ENCODE measurements at places on chromosomes 13 and 19. TPM values are rescaled to one million over a fixed set of nuclear protein-coding genes. Genes with fewer than 3 reads are reported as not detected.

ADAMTS10 gene
- total RNA-seq = 19.6 TPM

IGFL2 gene
- 0.61 TPM for total RNA-seq

PSG7 gene
- not detected for total RNA-seq

AMH gene
- total RNA-seq = 0.61 TPM

OR7C1 gene
- not detected for total RNA-seq

ZNF708 gene
- total RNA-seq = 14.4 TPM

POU2F2 gene
- 1.5 TPM for total RNA-seq

- H3K27me3 ChIP-seq = no peaks in the 10 kb centered on the region
- H3K36me3 ChIP-seq = no peaks in the 10 kb centered on the region
- no peaks in the 10 kb centered on the region for H3K4me1 ChIP-seq
- no peak for DNase-seq
- no peak overlapping the region for H3K27ac ChIP-seq
Measured at GRCh38 chr13:81393721-81394120, 1052.8 kb upstream of the SPRY2 start.

DNA sequence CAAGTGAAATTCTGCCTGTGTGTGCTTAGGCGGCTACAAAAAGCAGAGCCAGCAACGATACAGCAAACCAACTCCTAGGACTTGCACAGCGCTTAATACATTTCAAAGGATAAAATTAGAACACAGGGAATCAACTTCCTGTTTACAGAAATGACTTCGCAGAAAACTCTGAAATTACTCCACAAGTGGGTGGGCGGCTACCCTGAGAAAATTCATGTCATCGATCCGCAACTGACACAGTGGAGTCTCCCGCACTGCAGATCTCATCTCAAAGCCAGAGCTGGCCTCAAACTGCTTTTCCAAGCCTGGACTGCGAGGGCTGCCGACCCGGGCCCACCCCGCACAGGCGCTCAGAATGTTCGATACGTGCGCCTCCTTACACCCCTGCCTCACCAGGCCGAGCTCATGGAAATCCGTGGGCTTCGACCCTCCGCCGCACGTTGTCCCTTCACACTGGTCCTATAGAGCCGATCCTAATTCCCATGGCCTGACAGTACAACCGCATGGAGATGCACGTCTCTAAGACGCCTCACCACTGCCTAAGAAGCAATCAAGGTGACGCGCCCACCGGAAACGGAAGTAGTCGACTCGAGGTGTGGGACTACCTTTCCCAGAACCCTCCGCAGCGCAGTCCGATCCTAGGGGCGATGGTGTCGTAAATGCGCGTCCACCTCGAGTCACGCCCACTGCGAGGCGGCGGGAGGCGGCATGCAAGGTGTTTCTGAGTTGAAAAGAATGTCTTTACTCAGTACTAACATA, at the start of gene ZNF229:
Gene ZNF229 (minus strand): TSS at position 557 of the 759 bp plus-strand sequence. CDS start 5,625 bp downstream, outside the sequence.
- H3K36me3 ChIP-seq = no peaks in the 10 kb centered on the region
- peaks cover 9% of the 10 kb centered on the region for H3K4me1 ChIP-seq
- DNase-seq = peak; percentile 89
- H3K27me3 ChIP-seq = no peaks in the 10 kb centered on the region
- H3K27ac ChIP-seq = no peak within 1 kb of the TSS

GRCh38 chr19:44648631-44649251, 5.0 kb downstream of the PVR start:
- peaks cover 9% of the 10 kb centered on the region for H3K27me3 ChIP-seq
- no peak overlapping the region for H3K27ac ChIP-seq
- H3K4me3 ChIP-seq = no peak overlapping the region
- peaks cover 13% of the 10 kb centered on the region for H3K4me1 ChIP-seq

- H3K27ac ChIP-seq = no peak overlapping the region
- H3K4me1 ChIP-seq = no peaks in the 10 kb centered on the region
- H3K36me3 ChIP-seq = no peaks in the 10 kb centered on the region
- no peak for DNase-seq
- no peaks in the 10 kb centered on the region for H3K27me3 ChIP-seq
Measured at GRCh38 chr13:108345016-108345415, 75.5 kb downstream of the TNFSF13B start.

GRCh38 chr19:30812099-30812678, 440.0 kb downstream of the ZNF536 start:
- H3K4me1 ChIP-seq = no peaks in the 10 kb centered on the region
- no peaks in the 10 kb centered on the region for H3K36me3 ChIP-seq
- no peaks in the 10 kb centered on the region for H3K27me3 ChIP-seq
- H3K27ac ChIP-seq = no peak overlapping the region
- DNase-seq = no peak

GRCh38 chr13:107295416-107296140, 727.6 kb upstream of the ARGLU1 start:
- H3K36me3 ChIP-seq = no peaks in the 10 kb centered on the region
- H3K4me3 ChIP-seq = no peak overlapping the region
- H3K27ac ChIP-seq = no peak overlapping the region

GRCh38 chr19:48636859-48637448, at the start of gene DBP:
TSS of gene DBP (minus strand) at chr19:48637379. CDS start at chr19:48636994, 385 bp downstream.
- peak within 1 kb of the TSS; percentile 71 for H3K4me3 ChIP-seq
- peaks cover 53% of the 10 kb centered on the region for H3K4me1 ChIP-seq
- peaks cover 11% of the 10 kb centered on the region for H3K36me3 ChIP-seq
- H3K27me3 ChIP-seq = no peaks in the 10 kb centered on the region
- DNase-seq = no peak
- peak within 1 kb of the TSS; percentile 98 for H3K27ac ChIP-seq

DNA sequence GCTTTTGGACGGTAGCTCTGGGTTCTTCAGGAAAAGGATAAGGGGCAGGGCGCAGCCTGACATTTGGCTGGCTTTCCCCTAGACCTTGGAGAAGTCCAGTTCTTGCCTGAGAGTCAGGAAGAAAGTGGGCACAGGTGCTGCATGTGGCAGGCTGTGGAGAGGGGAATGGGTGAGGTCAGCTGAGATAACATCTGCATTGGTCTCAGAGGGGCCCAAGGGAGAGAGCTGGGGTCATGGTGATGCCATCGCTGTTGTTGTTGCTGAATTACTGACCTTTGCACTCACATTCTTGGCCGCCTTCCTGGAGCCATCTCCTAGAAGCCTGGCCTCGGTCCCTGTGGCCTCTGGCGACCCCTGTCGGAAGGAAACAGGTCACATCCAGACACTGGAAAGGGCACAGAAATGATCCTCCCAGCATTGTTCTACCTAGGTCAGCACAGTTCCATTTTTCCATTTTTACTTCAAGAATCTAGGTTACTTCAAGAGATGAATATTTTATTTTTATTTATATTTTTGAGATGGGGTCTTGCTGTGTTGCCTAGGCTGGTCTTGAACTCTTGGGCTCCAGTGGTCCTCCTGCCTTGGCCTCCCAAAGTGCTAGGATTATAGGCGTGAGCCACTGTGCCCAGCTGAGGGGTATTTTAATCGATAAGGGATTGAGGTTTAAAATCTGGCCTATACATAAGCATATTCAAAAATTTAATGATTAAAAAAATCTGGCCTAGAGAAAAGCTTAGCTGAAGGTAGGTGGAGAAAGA, 6.5 kb upstream of the LIPE start:
- no peaks in the 10 kb centered on the region for H3K27me3 ChIP-seq
- H3K27ac ChIP-seq = no peak overlapping the region
- H3K36me3 ChIP-seq = no peaks in the 10 kb centered on the region
- H3K4me1 ChIP-seq = no peaks in the 10 kb centered on the region
- no peak overlapping the region for H3K4me3 ChIP-seq

DNA sequence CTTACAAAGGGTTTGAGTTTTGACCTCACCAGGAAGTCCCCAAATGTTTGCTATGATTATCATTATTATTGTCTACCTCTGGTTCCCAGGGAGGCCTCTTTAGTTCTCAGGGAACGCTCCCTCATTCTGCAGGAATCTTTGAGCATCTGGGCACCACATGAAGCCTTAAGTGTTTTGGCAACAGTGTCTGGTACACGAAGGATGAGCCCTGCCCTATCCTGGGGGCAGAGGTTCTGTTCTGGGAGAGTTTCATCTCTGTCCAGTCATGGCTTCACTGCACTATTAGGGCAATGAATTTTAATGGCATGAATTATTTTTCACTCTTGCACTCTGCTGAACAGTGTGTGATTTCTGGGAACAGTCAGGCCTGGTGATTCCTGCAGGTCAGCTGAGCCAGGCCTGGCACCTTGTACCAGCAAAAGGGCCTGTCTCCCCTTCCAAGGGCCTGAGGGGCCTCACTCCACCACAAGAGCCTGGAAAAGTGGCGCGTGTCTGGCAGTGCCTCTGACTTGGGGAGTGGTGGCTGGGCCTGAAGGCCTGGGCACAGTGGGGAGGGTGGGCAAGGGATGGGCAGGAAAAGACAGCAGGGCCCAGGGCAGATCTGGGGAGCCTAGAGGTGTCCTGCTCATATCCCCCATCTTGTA, 4.6 kb downstream of the FAM187B start:
- DNase-seq = no peak
- H3K4me3 ChIP-seq = no peak overlapping the region
- no peaks in the 10 kb centered on the region for H3K36me3 ChIP-seq
- H3K27me3 ChIP-seq = no peaks in the 10 kb centered on the region
- no peaks in the 10 kb centered on the region for H3K4me1 ChIP-seq

- DNase-seq = no peak
- no peak overlapping the region for H3K27ac ChIP-seq
- peaks cover 3% of the 10 kb centered on the region for H3K36me3 ChIP-seq
- H3K4me1 ChIP-seq = no peaks in the 10 kb centered on the region
- peaks cover 11% of the 10 kb centered on the region for H3K27me3 ChIP-seq
Measured at GRCh38 chr19:7478173-7478842, 10.5 kb downstream of the PEX11G start.

DNA sequence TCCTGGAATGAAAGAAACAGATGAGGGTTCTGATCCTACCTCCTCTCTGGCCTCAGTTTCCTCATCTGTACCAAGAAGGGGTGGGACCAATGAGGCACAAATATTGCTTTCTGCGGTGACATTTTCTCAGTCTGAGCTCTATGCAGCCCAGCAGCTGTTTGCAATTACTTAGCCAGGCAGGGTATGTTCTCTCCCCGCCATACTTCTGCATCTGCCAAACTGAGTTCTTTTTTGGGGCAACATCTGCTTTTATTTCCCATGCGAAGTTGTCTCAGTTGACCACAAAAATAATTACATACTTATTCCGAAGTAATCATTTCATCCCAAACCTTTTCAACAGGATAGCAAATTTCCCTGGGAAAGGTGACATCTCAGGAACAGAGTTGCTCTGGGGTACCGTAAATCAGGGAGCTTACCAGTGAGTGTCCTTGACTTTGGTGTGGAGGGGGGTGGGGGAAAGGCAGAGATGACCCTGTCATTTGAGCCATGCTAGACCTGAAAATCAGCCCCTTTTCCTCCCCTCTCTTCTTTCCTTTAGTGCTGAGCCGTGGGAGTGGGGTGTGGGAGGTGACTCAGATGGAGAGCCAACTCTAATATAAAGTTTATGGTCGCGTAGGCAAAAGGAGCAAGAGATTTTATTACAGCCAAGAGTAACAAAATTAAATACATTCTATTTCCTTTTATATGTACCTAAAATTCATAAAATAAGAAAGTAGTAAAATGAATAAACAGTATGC, 165.7 kb upstream of the KL start:
- no peaks in the 10 kb centered on the region for H3K27me3 ChIP-seq
- no peak for DNase-seq
- H3K27ac ChIP-seq = no peak overlapping the region

- H3K4me1 ChIP-seq = no peaks in the 10 kb centered on the region
- DNase-seq = no peak
Measured at GRCh38 chr19:3115411-3115810, 20.4 kb upstream of the GNA15 start.

GRCh38 chr13:113901642-113902041, 37.8 kb upstream of the GAS6 start:
- no peak overlapping the region for H3K4me3 ChIP-seq
- H3K27me3 ChIP-seq = peaks cover 10% of the 10 kb centered on the region
- H3K27ac ChIP-seq = no peak overlapping the region
- DNase-seq = no peak

DNA sequence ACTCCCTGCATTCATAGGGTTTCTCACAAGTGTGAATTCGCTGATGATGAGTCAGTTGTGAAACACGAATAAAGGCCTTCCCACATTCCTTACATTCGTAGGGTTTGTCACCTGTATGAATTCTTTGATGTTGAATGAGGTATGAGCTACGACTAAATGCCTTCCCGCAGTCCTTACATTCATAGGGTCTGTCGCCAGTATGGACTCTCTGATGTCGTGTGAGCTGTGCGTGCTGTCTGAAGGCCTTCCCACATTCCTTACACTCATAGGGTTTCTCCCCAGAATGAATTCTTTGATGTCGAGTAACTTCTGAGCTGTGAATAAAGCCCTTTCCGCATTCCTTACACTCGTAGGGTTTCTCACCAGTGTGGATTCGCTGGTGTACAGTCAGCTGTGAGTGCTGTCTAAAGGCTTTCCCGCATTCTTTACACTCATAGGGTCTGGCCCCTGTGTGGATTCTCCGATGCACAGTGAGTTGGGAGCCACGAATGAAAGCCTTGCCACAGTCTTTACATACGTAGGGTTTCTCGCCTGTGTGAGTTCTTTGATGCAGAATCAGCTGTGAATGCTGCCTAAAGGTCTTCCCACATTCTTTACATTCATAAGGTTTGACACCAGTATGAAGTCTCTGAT, 30.5 kb upstream of the COX7A1 start:
- H3K27me3 ChIP-seq = no peaks in the 10 kb centered on the region
- H3K4me3 ChIP-seq = no peak overlapping the region
- no peaks in the 10 kb centered on the region for H3K4me1 ChIP-seq
- H3K36me3 ChIP-seq = peaks cover 10% of the 10 kb centered on the region
- H3K27ac ChIP-seq = no peak overlapping the region

- no peaks in the 10 kb centered on the region for H3K27me3 ChIP-seq
- H3K27ac ChIP-seq = no peak overlapping the region
- no peaks in the 10 kb centered on the region for H3K36me3 ChIP-seq
- H3K4me3 ChIP-seq = no peak overlapping the region
- peaks cover 14% of the 10 kb centered on the region for H3K4me1 ChIP-seq
- DNase-seq = no peak
Measured at GRCh38 chr13:51895906-51896888, 34.4 kb downstream of the CCDC70 start.

GRCh38 chr19:5126498-5127223, 157.7 kb downstream of the KDM4B start:
- peaks cover 70% of the 10 kb centered on the region for H3K4me1 ChIP-seq
- no peaks in the 10 kb centered on the region for H3K27me3 ChIP-seq
- no peak overlapping the region for H3K4me3 ChIP-seq
- H3K36me3 ChIP-seq = peaks cover 8% of the 10 kb centered on the region

DNA sequence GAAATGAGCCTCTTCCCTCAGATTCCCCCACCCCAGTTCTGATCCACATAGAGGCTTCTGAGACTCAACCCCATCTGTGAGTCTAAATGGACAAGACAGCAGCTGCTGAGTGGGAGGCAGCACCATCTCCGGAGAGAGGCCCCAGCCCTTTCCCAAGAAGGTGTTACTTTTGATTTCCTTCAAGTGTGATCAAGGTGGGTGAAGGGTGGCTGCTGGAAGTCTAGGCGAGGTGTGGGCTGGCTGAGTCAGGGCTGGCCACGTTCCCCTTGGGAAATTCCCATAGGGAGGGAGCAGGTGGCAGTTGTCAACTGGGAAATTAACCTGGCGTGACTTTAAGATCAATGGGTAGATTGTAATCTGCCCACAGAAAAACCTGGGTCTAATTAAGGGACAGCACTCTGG, 148.0 kb downstream of the FOXO1 start:
- no peaks in the 10 kb centered on the region for H3K4me1 ChIP-seq
- H3K27me3 ChIP-seq = no peaks in the 10 kb centered on the region
- H3K4me3 ChIP-seq = no peak overlapping the region

- no peak overlapping the region for H3K4me3 ChIP-seq
- no peaks in the 10 kb centered on the region for H3K27me3 ChIP-seq
- no peaks in the 10 kb centered on the region for H3K4me1 ChIP-seq
- H3K27ac ChIP-seq = no peak overlapping the region
- H3K36me3 ChIP-seq = no peaks in the 10 kb centered on the region
- no peak for DNase-seq
Measured at GRCh38 chr13:59120297-59120843, 1043.4 kb downstream of the DIAPH3 start.

All from thymus (tissue), 14 donors.